ENCODE measurements at places on chromosomes 5 and 9.
A peak's percentile ranks its signal among the peaks of the same experiment; 100 is the strongest.

GRCh38 chr9:79256691-79257213 is 315.0 kb upstream of the TLE4 start:
- peak; percentile 41 for DNase-seq

GRCh38 chr5:78236046-78236445 is 58.5 kb downstream of the AP3B1 start:
- DNase-seq = no peak

DNA sequence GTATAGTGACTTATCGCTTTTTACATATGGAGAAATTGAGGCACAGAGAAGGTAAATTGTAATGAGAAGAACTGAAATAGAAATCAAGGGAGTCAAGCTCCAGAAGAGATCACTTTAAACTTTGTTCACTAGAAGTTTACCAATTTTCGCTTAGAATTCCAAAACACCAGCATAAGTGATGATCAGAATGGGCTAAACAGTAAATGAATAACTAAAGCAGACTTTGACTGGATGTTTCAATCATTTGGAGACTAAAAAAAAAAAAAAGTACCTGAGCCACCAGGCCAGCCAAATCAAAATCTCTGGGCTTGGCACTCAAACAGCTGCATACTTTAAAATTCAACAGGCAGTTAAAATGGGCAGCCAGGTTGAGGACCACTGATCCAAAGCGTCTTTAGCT is 38.2 kb upstream of the FYB1 start:
- no peak for DNase-seq

DNA sequence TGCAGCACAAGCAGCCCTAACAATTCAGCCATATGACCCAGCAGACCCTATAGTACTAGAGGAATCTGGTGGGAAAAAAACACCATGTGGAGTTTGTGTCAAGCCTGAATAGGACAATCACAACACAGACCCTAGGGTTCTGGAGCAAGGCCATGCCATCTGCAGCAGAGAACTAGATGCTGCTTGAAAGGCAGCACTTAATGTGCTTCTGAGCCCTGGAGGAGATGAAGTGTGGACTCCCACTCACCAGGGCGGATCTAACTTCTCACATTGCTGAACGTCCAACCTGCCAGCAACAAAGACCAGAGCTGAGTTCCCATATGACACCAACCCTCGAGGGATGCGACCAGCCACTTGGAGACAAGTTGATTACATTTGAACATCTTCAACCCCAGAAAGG is 43.2 kb downstream of the GABBR2 start:
- peak; percentile 70 for DNase-seq

- no peak for DNase-seq
Observed at GRCh38 chr5:100595152-100595811, 60.1 kb downstream of the FAM174A start.

- no peak for DNase-seq
Observed at GRCh38 chr9:37386988-37387387, 35.5 kb upstream of the GRHPR start.

DNA sequence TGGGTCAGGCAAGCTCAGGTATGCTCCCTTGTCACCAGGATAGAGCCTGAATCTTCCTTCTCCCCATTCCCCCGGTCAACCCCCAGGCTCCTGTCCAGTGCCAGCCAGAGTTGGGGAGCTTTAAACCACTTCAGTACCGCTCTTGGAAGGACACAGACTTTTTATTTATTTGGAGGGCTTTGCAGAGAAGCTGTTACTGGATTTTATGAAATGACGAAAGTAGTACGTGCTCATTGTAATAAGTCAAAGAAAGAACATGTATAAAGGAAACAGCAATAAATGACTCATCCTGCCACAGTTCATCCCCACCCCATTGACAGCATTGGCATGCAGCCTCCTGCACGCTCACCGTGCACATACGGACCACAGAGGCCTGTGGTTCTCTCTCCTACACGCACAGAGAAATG is 230.3 kb downstream of the AUH start:
- no peak for DNase-seq

Measured in cerebellum (tissue), 4 donors.